Erythroblast (primary cell): ENCODE measurements at places on chromosomes 7 and 10.

DNA sequence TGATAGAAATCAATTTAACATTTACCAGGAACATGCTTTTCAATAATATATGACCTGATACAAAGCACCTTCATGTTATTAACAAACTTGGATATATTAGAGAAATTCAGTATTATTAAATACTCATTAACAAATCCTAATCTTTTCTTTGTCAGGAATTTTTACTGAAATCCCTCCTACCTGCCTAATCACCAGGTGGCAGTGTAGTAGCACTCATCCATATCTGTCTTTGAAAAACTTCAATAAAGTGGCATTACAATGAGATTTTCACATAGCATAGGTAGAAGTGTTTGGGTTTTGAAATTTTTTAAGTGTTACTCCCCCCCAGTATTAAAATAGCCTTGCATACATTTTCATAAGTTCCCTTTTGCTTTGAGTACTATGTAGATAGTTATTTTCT, 1246.6 kb upstream of the LRRN3 start:
- DNase-seq, result peak; percentile 3

- no peak for DNase-seq
Observed at GRCh38 chr10:107653832-107654287, 489.4 kb upstream of the SORCS1 start.

- DNase-seq, result peak; percentile 58
Observed at GRCh38 chr7:5827755-5828154, 46.3 kb upstream of the RNF216 start.

GRCh38 chr7:140060788-140061606, 1.8 kb downstream of the PARP12 start:
- DNase-seq, result peak; percentile 89

DNA sequence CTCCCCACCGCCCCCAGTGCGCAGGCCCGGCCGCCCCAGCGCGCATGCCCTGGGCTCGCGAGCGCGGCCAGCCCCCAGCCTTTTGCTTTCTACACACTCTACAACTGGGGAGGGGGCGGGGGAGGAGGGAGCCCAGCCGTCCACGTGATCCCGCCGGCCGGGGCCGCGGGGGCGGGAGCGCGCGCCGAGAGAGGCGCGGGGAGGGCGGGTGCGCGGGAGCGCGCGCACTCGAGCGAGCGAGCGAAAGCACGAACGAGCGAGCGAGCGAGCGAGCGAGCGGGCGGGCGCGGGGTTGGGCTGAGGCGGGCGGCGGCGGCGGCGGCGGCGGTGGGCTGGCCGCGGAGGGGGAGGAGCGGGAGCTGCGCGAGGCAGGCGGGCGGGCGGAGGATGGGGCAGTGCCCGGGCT, at the start of gene AUTS2:
Gene AUTS2, plus strand, starts transcription at position 395 of the 406 bp plus-strand sequence. CDS start 1,179 bp downstream, outside the sequence.
- DNase-seq, result peak; percentile 63

- DNase-seq, result no peak
Observed at GRCh38 chr7:116139007-116139406, 71.3 kb upstream of the TES start.

DNA sequence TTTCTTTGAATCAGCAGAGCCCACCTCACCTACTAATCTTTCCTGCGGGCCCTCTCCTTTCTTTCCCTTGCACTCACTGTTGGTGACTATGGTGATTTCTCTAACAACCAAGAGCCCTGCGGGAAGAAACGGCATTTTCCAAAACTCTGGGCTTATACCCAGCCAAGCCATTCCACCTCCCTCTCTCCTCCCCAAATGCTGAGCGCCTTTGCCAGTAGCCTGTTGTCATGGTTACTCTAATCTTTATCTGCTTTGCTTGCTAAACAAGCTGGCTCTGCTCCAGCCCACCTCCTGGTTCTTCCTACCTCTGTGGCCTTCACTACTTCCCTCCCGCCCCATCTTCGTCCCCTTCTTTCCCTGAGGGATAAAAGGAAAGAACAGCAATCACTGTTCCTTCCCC, 86.7 kb downstream of the DGKI start:
- no peak for DNase-seq

- DNase-seq, result no peak
Observed at GRCh38 chr7:140209866-140210609, 33.3 kb upstream of the KDM7A start.

DNA sequence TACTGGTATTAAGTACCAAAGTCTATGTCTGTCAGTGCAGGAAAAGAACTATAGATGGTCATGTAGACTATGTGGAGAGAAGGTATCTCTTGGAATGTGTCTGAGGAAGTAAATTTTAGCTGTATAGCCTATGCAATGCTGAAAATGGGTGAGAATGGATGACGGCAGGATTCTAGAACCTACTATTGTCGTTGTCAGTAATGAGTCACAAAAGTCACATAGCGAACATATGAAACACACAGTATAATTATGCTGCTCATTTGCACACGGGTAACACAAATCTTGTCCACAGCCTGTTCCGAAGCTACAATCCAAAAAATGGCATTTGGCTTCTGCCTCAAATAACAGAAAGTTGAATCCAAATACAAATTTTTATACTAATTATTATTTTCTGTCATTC, 33.6 kb upstream of the KMT2E start:
- DNase-seq, result no peak

DNA sequence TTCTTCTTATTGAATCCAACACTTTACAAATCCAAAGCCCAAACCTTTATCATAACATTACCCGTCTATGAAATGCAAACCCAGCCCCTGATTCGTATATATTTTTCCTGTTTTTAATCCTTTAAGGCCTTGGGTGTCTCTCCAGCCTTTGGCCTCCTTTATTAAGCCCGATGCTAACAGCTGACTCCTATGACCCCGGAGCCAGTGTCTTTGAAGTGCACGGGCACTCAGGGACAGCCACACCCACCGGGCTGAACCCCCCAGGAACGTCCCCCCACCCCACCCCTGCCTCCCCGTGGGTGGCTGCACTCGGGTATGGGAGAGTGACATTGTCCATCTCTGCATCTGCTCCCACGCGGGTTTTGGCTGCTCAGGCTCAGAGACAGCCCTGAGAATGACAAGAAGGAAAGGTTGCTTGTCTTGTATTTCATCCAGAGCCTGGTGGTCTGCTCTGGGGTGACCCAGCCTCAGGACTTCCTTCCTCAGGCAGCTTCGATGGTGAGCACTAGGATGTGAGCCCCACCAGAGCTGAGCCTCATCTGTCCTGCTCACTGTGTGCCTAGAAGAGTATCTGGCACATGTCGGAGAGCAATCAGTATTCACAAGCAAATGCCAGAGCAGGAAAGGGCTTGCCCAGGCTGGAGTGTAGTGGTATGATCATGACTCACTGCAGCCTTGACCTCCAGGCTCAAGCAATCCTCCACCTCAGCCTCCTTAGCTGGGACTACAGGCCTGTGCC, 210.4 kb downstream of the SKIDA1 start:
- no peak for DNase-seq

- DNase-seq, result no peak
Observed at GRCh38 chr10:117946525-117947070, 100.1 kb downstream of the RAB11FIP2 start.

DNA sequence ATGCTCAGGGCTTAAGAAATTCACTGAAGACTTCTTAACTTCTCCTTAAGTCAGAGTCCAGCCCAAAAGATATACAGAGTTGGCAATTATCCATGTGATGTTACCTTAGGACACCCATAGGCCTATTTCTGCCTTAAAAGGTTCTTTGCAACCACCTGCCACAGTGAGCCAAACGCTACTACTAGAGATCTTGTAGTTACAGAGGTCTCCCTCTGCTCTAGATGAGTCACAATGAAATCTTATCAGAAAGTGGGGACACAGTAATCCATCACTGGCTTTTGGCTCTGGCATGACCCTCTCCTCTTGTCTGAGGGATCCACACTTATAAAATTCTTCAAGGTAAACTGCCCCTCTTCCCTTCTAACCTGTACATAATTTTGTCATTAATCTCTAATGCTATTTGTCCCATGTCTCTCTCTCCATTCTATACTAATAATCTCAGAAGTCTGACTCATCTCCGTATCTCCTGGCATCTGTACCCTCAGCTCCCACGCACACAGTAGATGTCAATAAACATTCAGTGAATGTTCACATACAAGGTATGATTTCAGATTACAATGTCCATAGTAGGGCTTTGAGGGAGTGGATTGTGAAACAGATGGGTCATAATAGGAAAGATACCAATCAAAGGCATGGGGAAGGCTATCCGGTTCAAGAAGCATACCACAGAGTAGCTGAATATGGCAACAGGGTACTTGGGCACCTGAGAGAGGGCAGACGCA, 112.1 kb downstream of the SGMS1 start:
- peak; percentile 87 for DNase-seq

DNA sequence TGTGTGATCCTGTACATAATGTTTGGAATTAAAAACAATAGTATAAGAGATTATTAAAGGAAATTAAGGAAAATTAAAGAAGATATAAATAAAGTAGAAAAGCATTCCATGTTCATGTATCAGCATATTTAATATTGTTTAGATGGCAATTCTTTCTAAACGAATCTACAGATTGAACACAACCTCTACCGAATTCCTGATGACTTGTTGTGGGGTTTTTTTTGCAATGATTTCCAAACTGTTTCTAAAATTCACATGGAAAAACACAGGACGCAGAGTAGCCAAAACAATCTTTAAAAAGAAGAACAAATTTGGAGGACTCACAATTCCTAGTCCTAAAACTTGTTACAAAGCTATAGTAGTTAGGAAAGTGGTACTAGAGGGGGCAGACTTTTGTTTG, 573.4 kb upstream of the IGFBP3 start:
- DNase-seq, result no peak

GRCh38 chr7:92691578-92691977, 101.4 kb upstream of the FAM133B start:
- peak; percentile 63 for DNase-seq

DNA sequence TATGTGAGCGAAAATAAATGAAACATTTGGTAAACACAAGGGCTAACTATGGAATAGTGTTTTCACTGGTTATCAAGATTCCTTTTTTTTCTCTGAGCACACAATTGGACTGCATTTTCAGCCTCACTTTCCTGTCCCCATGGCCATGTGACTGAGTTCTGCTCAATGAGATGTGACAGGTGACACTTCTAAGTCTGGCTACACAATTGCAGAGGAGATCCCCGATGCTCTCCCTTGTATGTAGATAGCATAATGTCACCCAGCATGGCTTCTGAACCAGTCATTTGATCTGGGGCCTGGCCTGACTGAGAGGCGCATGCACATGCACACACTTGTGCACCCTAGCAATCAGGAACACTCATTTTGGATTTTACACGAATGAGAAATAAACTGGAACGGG, 581.8 kb downstream of the GRID1 start:
- no peak for DNase-seq

DNA sequence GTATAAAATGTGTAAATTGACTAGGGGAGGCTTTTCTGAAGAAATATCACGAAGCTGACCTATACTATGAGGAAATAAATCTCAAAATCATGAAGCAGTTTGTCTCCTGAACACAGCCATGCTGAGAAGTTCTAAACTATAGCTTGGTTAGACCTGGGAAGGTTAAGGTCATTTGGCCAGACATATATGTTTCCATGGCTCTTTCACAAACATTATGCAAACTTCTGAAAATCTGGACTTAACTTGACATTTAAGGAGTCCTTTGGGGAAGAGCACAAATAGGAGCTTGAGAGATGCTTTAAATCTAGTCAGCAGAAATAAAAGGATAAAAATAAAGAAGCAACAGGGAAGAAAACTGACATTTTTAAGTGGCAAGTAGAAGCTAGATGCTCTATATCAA, 115.9 kb upstream of the MEOX2 start:
- DNase-seq, result no peak

DNA sequence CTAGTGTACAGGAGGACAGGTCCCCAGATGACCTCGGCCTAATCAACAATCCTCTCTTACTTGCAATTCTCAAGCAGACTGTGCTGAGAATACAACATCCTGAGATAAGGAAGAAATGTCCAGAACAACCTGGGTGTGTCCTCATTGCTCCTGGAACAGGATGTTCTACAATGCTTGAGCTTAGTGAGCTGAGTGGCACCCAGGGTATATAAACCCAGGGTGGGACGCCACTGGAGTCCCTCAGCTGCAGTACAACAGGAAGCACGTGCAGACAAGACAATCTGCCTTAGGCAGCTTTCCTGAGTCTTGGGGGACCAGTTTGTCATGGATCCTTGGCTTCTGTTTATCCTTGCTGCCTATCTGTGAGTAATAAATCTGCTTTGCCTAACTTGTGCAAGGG, 27.7 kb upstream of the SLC25A13 start:
- no peak for DNase-seq

GRCh38 chr7:43392638-43393330, 190.1 kb upstream of the STK17A start:
- DNase-seq, result no peak

DNA sequence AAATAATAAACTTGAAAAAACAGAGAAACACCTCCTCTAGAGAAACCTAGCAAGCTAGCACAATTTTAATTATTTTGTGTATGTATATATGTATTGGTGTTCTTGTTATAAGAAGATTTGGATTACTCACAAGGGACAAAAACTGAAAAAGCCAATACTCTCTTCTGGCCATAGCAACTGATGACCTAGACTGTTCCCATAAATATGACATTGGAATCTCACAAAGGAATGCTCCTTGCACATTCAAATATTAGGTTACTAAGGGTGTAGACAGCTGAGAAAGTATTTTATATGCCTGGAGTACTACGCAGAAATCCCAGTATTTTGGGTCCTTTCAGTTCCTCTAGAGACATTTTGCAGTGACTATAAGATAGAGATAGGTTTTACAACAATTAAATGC, 279.4 kb downstream of the FZD1 start:
- DNase-seq, result no peak

GRCh38 chr10:62735464-62736167, 68.9 kb upstream of the ADO start:
- DNase-seq, result no peak

DNA sequence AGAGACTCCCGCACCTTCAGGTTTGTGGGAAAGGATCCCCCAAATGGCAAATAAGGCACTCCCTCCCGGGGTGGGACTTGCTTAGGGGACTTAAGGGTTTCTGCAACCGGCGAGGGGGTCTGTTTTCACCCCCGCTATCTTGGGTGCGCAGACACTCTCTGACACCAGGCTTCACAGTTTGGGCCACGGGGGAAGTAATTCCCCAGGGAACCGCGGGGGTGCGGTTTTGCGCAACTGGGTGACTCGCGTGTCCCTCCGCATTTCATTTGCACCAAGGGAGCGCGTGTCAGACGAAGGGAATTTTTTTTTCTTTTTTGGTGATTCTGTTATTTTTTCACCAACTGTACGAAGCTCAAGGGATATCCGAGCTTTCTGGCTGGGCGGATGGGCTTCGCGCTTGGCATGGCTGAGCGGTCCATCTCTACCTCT, 1.7 kb downstream of the GRM8 start:
- no peak for DNase-seq

- DNase-seq, result no peak
Observed at GRCh38 chr7:65239707-65240352, 133.8 kb upstream of the ZNF92 start.
